Frontal cortex (tissue), 4 donors: ENCODE measurements at places on chromosomes 11 and 22. TPM values are rescaled to one million over a fixed set of nuclear protein-coding genes. Genes with fewer than 3 reads are reported as not detected.
A peak's percentile ranks its signal among the peaks of the same experiment; 100 is the strongest.

DNA sequence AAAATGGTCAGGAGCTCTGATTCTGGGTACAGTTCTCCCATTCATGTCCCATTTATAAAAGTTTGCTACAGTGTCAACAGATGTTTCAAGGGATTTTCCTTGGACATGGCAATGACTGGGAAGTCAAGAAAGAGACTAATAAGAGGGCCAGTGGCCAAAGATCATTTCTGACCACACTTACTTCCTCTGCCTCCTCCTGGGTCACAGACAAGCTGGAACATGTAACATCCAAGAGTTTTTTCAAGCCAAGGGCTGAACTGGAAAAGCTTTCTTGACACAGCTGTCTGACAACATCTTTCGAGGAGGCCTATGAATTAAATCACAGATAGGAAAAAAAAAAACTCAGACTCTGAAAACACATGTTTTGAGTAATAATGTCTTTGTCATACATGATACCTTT is 8.7 kb downstream of the COMMD9 start:
- no peak for DNase-seq

- DNase-seq, result no peak
Measured at GRCh38 chr11:122100037-122100755, 15.8 kb downstream of the BLID start.

GRCh38 chr11:11534981-11535380 is 86.8 kb downstream of the GALNT18 start:
- no peak for DNase-seq

Gene KRTAP5-1
- total RNA-seq, result not detected

GRCh38 chr22:33861216-33861875 is 58.9 kb downstream of the LARGE1 start:
- no peak for DNase-seq

DNA sequence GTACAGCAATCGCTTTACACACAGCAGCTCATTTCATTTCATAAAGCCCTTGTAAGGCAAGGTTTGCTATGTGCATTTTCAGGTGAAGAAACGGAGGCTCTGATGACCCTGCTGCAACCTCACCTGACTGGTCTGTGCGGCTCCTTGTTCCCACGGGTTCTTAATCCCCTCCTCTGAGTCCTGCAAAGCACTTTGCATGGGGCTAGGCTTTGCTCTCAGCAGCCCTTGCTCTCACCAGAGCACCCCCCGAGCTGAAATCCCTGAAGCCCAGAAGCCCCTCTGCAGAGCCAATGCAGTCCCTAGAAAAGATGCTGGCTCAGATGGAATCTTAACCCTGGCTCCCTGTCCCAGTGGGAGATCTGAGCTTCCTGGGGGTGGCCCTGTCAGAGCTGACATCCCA is 11.0 kb upstream of the APOL6 start:
- no peak for DNase-seq

- no peak for DNase-seq
Measured at GRCh38 chr22:19869497-19870152, 15.0 kb upstream of the GNB1L start.

DNA sequence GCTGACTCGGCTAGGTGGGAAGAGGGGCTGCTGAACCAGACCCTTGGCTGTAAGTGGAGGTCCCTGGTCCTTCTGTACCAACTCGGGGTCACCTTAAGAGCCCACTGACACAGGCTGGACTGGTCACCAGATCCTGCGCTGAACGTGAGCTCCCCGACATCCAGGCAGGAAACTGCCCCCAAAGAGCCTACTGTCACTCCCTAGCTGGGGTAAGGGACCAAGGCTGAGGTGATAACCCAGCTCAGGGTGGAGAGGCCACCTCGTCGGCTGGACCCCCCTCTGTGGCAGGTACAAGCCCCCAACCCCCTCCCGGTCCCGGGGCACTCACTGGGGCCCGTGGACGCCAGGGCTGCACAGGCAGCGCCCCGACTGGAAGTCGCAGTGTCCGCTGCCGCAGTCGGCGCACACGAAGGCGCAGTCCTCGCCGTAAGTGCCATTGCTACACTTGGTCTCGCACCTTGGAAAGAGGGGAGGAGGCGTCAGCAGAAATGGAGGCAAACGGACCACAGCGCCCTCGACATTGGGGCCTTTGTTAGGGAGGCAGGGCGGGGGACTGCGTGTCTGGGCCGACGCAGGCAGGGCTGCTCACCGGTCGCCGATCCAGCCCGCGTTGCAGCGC is 7.4 kb downstream of the SCARF2 start:
- peak; percentile 14 for DNase-seq

GRCh38 chr11:126491092-126491491 is 135.6 kb downstream of the ST3GAL4 start:
- DNase-seq, result no peak

DNA sequence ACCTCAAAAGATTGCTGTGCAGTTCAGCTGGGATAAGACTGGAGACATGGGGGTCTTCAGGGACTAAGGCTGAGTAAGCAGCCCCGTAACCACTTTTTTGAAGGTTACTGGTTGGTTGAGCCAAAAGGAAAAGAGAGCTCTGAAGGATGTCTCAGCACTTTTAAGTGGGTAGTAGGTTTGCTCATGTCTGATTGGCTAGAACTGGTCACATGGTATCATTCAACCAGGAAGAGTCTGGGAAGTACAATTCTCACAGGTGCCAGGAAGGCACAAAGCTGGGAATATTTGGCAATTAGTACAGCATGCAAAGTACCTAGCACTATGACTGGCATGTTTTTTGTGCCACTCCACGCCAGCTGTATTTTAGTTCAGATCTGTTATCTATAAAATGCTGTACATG is 58.1 kb downstream of the SNX19 start:
- DNase-seq, result no peak

GRCh38 chr11:19422276-19422675 is 181.5 kb upstream of the E2F8 start:
- no peak for DNase-seq
